Activated gamma-delta T cell treated with Interleukin-2 at 50 U/mL for 16 hours (primary cell): ENCODE measurements at places on chromosomes 3 and 15.

DNA sequence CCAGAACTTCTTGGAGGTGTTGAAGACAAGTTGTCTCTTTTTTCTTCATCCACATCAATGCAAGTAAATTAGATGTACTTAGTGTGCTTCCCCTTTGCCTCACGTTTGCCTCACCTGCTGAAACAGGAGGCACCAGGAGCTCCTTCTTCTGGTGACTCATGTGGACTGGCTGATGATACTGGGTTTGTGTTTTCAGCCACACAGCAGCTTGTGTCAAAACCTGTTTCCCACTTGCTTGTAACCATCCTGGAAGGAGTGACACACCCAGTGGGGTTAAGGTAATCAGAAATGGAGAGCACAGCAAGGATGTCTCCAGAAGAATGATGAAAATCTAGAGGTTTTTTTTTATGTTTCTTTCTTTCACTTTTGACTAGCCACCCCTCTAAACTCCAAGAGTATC is 143.3 kb upstream of the RBMS3 start:
- no peak for DNase-seq

- DNase-seq = no peak
Observed at GRCh38 chr15:69760258-69760845, 307.7 kb downstream of the RPLP1 start.

DNA sequence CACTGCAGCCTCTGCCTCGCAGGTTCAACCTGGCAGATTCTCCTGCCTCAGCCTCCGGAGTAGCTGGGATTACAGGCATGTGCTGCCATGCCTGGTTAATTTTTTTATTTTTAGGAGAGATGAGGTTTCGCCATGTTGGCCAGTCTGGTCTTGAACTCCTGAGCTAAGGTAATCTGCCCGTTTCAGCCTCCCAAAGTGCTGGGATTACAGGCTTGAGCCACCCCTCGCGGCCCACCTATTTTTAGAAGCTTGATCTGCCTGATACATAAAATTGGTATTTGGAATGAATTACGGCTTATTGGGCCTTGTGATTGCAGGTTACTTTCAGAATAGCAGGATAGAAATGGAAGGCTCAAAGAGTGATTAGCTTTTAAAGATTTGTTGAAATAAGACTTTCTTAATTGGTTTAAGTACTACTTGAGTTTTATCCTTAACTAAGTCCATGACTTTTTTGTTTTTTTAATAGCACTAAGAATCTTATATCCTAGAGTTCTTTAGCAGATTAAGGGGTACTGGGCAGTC is 25.0 kb downstream of the GMPS start:
- DNase-seq = no peak

DNA sequence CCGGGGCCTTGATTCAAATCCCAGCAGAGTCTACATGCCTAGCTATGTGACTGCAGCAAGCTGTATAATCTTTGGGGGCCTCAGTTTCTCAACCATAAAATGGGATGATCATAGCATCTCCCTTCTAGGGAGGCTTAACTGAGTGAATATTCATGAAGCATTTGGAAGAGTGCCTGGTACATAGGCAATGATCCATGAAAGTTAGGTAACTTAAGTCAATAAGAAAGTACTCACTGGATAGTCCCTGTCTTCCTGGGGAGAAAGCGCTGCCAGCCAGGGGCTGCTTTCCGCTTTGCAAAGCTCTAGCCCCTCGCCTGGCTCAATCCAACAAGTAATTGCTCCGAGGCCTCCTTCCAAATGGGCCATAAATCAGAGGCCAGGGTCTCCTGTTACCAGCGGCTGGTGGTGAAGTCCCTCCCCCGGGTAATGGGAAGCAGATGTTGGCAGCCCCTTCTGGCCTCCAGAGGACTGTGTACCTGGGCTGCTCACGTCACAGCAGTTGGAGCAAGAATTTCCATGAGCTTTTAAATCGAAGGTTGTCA is 521.9 kb upstream of the PROK2 start:
- no peak for DNase-seq

DNA sequence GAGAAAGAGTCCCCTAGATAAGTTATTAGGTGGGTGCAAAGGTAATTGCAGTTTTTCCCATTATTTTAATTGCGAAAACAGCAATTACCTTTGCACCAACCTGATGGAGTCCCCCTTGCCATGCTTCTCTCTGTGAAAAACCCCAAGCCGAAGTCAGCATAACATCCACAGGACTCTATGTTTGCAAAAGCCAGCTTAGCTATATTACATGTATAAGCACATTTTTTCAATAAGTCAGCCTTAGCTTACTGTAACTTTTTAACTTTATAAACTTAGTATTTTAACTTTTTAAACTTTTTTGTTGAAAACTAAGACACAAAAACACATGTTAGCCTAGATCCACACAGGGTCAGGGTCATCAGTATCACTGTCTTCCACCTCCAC is 21.4 kb upstream of the MUC20 start:
- no peak for DNase-seq

- no peak for DNase-seq
Observed at GRCh38 chr3:148955544-148956346, 35.6 kb upstream of the GYG1 start.

- no peak for DNase-seq
Observed at GRCh38 chr15:97902140-97902780, 58.2 kb upstream of the ARRDC4 start.

GRCh38 chr3:43104660-43105595 is 951 bp downstream of the POMGNT2 start:
- DNase-seq = no peak

- no peak for DNase-seq
Observed at GRCh38 chr15:86439614-86440013, 359.9 kb downstream of the AGBL1 start.

DNA sequence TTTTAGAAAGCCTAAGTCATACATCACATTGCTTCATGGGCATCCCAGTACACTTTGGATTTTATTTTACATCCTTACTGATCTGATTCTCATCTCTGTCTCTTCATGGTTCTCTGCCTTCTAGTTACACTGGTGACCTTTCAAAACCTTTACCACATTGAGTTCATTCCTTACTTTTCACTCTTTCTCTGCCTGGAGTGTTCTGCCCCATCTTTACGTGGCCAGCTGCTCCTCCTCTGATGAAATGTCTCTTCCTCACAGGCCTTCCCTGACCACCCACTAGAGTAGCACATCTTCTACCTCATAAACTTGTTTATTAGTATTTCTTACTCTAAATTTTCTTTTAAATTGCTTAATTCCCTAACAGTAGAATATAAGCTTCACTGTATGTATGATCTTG is 17.7 kb downstream of the CTNNB1 start:
- no peak for DNase-seq

DNA sequence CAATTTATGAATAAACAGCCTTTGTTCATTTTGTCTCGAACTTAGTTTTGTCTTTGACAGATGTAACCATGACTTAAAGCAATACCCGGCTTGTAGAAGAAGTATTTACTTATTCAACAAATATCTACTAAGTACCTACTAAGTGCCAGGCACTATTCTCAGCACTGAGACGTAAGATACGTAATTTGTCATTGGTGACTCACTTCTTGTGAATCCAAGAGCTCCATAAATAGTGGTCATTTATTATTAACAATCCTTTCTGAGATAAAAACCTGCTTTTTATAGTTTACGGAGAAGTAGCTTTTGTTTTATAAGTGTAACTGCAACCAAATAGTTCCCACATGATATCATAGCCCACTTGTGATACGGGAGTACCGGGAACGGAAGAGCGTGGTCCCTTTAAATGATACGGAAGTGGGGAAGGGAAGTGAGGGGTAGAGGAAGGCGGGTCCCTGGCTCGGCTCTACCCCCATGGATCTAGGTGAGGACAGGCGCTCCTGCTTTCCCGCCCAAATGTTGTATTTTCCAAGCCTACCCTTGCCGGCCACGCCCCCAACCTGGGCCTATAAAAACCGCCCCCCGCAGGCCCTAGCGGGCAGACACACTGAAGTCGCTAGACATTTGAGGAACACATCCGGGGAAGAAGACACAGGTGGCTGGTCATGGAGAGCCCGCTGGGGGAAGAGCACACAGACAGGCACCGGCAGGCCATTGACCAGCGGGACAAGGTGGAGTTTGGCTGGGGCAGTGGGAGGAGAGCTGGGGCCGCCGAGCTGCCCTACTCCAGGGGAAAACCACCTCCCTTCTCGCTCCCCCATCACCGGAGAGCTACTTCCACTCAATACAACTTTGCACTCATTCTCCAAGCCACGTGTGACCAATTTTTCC is at the start of gene SAMMSON:
Gene SAMMSON, plus strand, starts transcription at position 594 of the 888 bp plus-strand sequence.
- no peak for DNase-seq

DNA sequence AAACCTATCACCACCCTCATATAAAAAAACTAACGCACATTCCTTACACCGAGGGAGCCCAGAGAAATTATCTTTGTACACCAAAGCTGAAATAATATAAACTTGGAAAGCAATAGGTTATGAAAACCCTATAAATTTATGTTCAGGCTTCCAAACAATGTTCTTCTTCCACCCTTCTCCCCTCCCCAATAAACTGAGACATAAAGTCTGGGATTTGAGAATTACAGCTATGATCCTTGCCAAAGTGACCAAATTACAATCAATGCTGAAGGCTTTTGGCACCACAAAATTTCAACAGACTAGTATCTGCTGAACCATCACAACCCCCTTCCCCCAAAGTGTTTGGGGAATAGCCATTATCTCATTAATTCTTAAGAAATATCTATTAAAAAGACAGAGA is 237.8 kb downstream of the FMN1 start:
- no peak for DNase-seq

DNA sequence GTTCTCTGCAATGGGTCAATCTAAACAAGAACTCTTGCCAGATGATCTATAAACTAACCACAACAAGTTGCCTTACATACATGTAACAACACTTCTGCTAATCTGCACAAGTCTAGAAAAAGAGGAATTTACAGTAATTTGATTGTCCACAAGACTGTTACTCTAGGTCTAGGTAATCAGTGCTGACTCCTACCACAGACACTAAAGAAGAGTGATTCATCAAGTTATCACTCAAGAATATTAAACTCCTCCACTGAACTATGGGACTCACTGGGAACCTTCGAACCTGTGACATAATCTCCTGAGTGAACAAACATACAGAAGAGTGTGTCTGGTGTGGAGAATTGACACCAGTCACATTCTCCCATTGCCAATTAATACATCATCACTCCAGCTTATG is 138.3 kb downstream of the ANXA2 start:
- no peak for DNase-seq

DNA sequence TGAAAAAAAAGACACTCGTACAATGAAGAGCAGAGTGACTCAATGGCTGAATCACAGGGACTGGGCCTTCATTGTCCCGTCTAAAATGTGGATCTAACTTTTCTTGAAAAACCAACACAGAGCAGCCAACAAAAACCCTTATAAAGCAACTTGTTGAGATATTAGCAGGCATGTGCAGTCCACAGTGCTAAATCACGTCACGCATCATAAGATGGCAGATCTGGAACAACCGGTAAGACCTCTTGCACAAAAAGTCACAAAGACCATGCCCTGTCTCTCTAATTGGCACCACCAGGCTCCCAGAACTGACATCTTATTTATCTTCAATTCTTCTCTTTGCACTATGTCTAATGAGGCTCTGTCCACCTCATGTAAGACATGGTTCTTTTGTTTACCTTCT is 177.0 kb downstream of the MAGI1 start:
- no peak for DNase-seq

DNA sequence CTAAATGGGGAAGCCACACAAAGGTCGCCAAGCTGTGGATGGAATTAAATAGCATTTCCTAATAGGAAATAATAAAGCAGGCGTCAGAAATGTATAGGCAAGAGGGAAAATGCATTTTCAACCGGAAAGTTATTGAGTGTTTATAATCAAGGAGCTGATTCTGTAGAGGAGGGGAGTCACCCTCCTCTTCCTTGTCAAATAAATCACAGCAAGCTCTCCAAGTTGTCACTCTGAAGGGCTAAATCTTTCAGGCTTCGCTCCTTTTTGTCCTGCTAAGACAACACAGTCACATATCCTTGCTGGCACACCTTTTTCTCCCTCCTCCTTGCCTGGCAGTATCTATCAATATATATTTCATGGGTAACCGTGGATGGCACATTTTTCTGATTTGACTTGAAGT is 338.4 kb downstream of the SATB1 start:
- DNase-seq = no peak

- DNase-seq = no peak
Observed at GRCh38 chr3:122233101-122233952, 49.9 kb downstream of the CASR start.

DNA sequence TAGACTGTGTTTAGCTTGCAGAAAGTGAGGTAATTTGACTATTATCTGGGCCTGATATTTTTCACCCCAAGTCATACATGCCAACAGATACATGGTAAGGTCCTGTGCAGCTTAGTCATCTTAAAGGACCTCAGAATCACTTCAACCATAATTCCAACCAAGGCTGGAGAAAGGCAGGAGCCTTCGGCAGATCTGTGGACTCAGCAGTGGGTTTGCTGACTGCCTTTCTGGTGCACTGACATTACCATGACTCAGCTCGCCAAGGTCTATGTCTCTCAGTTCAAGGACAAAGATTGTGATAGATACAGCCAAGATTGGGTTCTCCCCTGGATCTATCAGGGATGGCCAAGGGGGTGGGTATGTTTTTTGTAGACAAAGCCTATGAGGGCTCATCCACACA is 32.7 kb downstream of the LYZL4 start:
- DNase-seq = no peak

DNA sequence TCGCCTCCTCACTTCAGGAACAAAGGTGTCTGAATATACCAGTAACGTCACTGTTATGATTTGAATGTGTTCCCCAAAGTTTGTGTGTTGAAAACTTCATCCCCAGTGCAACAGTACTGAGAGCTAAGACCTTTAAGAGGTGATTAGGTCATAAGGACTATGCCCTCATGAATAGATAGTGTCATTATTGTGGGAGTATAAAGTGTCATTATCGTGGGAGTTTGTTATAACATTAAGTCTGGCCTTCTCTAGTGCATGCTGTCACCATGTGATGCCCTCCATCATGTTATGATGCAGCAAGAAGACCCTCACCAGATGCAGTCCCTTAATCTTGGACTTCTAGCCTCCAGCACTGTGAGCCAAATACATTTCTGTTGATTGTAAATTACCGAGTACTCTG is 53.7 kb upstream of the TLE3 start:
- no peak for DNase-seq

DNA sequence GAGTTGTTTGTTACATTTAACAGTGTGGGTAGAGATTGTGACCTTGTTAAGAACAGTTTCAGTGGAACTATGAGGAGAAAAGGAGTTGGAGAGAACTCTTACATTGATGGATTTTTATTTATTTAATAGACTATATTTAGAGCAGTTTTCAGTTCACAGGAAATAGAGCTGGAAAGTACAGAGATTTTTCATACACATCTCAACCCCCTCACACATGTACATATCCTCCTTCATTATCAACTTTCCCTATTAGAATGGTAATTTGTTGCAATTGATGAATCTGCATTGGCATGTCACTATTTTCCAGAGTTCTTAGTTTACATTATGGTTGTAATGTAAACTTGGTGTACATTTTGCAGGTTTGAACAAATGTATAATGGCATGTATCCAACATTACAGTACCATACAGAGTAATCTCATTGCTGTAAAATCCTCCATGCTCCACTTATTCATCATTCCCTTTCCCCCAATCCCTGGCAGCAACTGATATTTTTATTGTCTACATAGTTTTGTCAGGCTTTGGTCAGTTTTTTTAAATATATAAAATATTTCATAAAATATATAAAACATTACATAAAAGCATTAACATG is 756.6 kb upstream of the DPPA4 start:
- no peak for DNase-seq

GRCh38 chr3:54486317-54486716 is 364.0 kb downstream of the CACNA2D3 start:
- DNase-seq = no peak

GRCh38 chr3:130963878-130964277 is 62.7 kb downstream of the ASTE1 start:
- no peak for DNase-seq

- DNase-seq = no peak
Observed at GRCh38 chr3:141789281-141789680, 26.1 kb downstream of the GRK7 start.
